ENCODE measurements at places on chromosomes 4 and X. TPM values are rescaled to one million over a fixed set of nuclear protein-coding genes. Genes with fewer than 3 reads are reported as not detected.

DNA sequence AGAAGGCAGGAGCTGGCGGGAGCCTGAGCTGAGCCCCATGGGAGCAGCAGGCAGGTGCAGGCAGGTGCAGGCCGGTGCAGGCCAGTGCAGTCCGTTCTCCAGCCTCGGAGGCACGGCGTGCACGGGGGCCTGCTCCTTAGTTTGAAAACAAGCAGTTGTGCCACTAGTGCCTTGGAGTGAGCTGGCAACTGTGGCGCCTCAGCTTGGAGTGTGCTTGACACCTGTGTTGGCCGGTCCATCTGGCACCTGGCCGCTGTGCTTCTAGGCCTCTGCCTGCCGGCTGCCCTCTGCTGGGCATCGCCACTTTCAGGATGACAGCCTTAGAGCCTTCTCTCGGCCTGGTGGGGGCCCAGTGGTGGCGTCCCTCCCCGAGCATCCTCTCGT is 47.9 kb downstream of the RGS12 start:
- DNase-seq: no peak
- H3K4me3 ChIP-seq: no peak overlapping the region
- H3K36me3 ChIP-seq: no peaks in the 10 kb centered on the region
- H3K27ac ChIP-seq: no peak overlapping the region

DNA sequence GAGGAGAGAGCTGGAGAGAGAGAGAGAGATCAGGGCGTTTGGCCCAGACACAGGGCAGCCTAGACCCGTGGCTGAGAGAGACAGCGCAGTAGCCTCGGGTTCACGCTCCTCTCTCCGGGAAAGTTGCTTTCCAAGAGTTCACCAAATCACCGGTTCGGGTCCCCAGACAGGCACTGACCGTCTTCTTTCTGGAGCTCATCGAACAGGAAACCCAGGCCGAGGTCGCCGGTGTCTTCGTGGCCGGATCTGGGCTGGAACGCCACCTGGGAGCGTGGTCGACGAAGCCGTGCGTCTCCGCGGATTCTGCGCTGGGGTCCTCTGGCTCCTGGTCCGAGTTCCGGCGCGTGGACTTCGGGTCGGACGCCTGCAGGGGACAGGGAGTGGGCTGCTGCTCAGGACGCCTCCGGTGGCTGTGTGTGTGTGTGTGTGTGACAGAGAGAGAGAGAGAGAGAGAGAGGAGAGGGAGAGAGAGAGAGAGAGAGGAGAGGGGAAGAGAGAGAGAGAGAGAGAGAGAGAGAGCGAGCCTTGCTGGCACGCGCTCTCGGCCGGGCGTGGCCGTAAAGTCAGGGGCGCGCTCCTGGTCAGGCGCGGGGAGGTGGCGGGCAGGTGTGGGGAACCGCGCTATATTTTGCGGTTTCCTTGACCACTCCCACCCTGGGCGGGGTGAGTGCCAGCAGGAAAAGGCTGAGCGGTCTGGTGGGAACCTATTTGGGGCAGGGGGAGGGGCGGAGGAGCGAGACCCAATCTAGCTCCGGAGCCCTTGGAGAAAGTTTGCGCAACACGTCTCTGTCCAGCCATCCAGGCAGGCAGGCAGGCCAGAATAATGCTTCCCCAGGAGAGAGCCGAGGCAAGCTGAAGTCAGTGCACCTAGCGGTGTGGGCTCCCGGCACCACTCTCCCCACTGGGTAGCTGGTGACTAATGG is 62.1 kb downstream of the RHOXF2B start:
- no peaks in the 10 kb centered on the region for H3K36me3 ChIP-seq
- no peak overlapping the region for H3K4me3 ChIP-seq
- peaks cover 8% of the 10 kb centered on the region for H3K4me1 ChIP-seq
- no peak for DNase-seq

DNA sequence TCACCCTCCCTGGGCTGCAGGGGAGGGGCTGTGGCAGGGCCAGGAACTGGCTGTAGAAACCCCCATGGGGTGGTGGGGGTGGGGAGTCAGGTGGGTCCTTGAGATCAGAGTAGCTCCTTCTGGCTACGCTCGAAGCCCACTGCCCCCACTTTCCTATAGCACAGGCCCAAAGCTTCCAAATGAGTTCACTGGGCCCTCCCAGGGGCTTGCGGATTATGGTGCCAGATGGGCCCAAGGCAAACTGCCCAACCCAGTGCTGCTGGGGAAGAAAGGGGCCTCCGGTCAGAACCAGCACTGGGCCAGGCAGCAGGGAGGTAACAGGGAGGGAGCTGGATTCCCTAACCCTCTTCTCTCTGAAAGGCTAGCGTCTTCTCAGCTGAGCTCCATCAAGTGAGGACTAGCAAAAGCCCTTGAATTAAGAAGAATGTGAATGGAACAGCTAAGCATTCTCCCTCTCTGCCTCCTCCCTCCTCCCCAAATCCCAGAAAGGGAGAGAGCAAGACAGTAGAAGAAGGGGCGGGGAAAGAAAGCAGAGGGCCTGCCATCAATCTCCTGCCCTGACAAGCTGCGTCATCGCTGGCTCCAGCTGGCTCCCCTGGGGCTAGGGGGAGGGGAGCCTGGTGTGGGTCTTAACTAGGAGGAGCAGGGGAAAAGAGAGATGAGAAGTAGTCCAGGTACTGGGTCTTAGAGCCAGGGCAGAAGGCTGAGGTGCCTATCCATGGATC is 34.7 kb downstream of the FRMPD3 start:
- H3K27me3 ChIP-seq: no peaks in the 10 kb centered on the region
- no peak overlapping the region for H3K4me3 ChIP-seq
- no peaks in the 10 kb centered on the region for H3K4me1 ChIP-seq
- no peaks in the 10 kb centered on the region for H3K36me3 ChIP-seq
- no peak overlapping the region for H3K27ac ChIP-seq

- no peak overlapping the region for H3K27ac ChIP-seq
- peaks cover 12% of the 10 kb centered on the region for H3K4me1 ChIP-seq
- no peak for DNase-seq
- H3K4me3 ChIP-seq: no peak overlapping the region
- no peaks in the 10 kb centered on the region for H3K27me3 ChIP-seq
Observed at GRCh38 chr4:81565142-81565870, 93.6 kb upstream of the RASGEF1B start.

DNA sequence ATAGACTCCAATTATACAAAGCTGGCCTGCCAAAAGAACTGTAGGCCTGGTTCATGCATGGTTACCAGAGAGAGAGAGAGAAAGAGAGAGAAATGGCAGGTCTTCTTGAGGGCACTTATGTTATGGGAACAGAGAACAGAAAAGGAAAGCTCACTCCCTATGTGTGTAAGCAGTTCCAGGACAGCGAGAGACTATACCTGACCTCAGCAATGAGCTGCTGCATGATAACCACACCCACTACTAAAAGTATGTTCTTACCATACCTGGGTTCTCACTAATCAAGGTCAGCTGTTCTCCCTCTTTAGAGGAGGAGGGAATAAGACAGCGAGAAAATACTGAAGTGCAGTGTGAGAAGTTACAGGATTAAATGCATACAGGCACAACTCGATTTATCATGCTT is 583.3 kb downstream of the GBA3 start:
- H3K27ac ChIP-seq: no peak overlapping the region
- no peaks in the 10 kb centered on the region for H3K4me1 ChIP-seq
- H3K4me3 ChIP-seq: no peak overlapping the region
- H3K36me3 ChIP-seq: no peaks in the 10 kb centered on the region
- no peak for DNase-seq

- no peak for DNase-seq
- H3K27ac ChIP-seq: no peak overlapping the region
Observed at GRCh38 chr4:103422467-103423219, 224.5 kb upstream of the CENPE start.

GRCh38 chr4:119489305-119489704 is 139.3 kb downstream of the PDE5A start:
- peaks cover 5% of the 10 kb centered on the region for H3K36me3 ChIP-seq
- no peak overlapping the region for H3K27ac ChIP-seq
- DNase-seq: no peak
- H3K4me1 ChIP-seq: no peaks in the 10 kb centered on the region
- no peaks in the 10 kb centered on the region for H3K27me3 ChIP-seq

- no peaks in the 10 kb centered on the region for H3K36me3 ChIP-seq
- no peaks in the 10 kb centered on the region for H3K27me3 ChIP-seq
- DNase-seq: no peak
- H3K4me3 ChIP-seq: no peak overlapping the region
- H3K27ac ChIP-seq: no peak overlapping the region
Observed at GRCh38 chr4:87807402-87807801, 8.0 kb downstream of the IBSP start.

- H3K27ac ChIP-seq: no peak overlapping the region
- DNase-seq: no peak
- H3K27me3 ChIP-seq: no peaks in the 10 kb centered on the region
- no peak overlapping the region for H3K4me3 ChIP-seq
Observed at GRCh38 chrX:39823424-39823823, 274.3 kb downstream of the BCOR start.

DNA sequence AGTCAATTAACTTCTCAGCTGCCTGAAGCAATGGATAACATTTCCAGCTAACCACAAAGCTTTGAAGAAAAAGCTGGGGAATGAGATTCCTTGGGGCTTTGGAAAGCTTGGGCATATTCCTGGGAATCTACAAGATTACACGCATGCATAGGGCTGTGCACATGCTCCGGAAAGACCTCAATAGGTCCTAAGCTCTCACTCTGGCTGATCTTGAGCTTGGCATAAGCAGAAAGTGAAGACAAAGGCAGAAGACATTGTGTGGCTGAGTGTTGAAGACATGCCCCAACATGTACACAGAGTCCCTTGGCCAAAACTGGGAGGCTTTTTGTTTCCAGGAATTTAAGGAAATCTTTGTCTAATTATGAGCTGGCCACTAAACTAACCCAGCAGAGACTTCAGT is 31.2 kb downstream of the ATG4A start:
- no peak for DNase-seq
- no peaks in the 10 kb centered on the region for H3K36me3 ChIP-seq
- H3K4me3 ChIP-seq: no peak overlapping the region
- H3K4me1 ChIP-seq: no peaks in the 10 kb centered on the region
- no peak overlapping the region for H3K27ac ChIP-seq
- no peaks in the 10 kb centered on the region for H3K27me3 ChIP-seq

DNA sequence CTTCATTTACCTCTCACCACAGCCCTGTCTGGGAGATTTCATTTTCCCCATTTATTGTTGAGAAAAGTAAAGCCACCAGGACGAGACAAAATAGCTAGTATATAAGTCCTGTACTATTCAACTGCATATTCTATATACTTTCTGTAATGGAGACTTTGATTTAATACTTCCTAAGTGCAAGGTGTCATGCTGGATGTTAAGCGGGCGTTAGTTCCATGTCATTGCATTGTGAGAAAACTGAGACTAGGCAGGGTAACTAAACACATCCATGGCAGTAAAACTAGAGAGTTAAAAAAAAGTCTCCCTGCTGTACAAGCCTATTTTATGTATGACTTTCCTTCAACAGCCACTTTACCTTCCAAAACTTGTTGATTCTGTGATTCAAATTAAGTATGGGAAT is 969.6 kb downstream of the STIM2 start:
- no peaks in the 10 kb centered on the region for H3K4me1 ChIP-seq
- no peak for DNase-seq
- no peak overlapping the region for H3K27ac ChIP-seq

DNA sequence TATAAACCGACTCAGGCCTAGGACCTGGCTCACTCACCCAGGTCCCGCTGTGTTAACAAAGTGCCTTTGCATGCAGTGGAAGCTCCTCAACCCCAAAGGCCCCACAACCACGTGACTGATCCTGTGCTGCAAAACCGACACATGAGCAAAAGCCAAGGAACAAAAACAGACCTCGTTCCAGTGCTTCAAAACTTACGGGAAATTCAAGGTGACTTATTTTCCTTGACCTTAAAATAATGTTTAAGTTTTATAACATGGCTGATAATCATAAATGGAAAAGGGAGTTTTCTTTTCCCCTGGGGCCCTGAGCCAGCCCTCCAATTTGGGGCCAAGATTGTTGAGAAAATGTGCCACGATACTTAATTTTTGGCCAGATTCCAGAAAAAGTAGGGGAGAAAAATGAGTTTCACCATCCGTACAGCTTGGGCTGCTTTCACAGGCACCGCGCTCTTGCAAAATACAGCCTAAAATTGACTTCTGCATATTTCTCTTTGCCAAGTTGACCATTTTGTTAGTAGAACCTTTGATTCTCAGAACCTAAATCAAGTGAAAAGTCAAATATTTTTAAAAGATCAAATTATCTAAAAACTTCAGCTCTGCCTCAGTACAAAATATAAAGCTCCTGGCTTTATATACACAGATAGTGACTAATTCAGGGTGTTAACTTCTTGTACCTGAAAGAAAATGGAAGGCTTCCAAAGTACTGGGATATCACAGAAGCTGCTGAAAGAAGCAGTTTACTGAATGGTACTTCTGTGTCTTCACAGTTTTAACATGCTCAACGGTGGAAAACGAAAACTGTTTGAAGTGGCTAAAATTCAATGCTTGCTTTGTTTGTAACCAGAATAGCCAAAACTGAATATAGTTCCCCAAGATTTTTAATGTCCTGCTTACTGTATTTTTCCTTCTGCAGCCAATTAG is 93.8 kb downstream of the APBB2 start:
- no peaks in the 10 kb centered on the region for H3K27me3 ChIP-seq
- H3K27ac ChIP-seq: no peak overlapping the region
- H3K36me3 ChIP-seq: no peaks in the 10 kb centered on the region

DNA sequence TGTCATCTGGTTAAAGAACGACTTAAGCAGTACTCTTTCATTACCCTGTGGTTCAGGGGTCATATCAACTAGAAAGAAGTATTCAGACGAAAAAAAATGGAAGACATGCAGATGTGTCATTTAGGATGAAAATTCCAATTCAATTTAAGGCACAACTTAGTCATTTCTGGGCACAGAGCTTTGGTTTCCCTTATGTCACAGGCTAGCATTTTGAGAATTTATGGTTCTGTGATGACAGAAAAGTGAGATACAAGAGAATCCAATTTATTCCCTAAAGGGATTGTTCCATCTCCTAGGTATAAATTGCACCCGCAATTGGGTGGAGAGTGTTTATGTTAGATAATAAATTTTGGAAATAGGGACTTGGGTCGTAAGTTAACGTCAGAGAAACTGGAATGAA is 306.6 kb downstream of the STK32B start:
- DNase-seq: no peak
- H3K27ac ChIP-seq: no peak overlapping the region
- H3K4me1 ChIP-seq: no peaks in the 10 kb centered on the region
- H3K4me3 ChIP-seq: no peak overlapping the region
- H3K36me3 ChIP-seq: no peaks in the 10 kb centered on the region

DNA sequence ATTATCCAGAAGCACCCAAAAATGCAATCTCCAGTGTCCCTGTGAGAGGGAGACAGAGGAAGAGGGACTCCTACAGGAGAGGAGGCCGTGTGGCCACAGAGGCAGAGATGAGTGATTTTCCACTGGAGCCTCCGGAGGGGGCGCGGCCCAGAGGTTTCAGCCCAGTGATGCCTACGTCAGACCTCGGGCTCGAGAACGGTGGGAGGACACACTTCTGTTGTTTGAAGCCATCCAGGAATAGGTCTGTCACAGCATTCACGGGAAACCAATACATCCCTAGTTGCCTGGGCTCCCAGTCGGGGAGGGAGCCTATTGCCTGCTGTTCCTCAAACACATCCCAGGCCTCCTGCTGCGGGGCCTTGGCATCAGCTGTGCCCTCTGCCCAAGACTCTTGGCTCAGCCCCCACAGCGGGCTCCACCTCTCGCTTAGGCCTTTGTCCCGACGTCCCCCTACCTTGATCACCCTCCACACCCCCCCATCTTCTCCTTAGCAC is 39.2 kb upstream of the HMX1 start:
- no peaks in the 10 kb centered on the region for H3K36me3 ChIP-seq
- no peak overlapping the region for H3K4me3 ChIP-seq
- no peak for DNase-seq

DGKK gene
- total RNA-seq: not detected

BEX4 gene
- 39.6 TPM for total RNA-seq

HS6ST2 gene
- not detected for total RNA-seq

RAB33A gene
- total RNA-seq: 10.1 TPM

All from CD4-positive, alpha-beta memory T cell (primary cell).